ENCODE measurements at places on chromosomes 7 and 10.

DNA sequence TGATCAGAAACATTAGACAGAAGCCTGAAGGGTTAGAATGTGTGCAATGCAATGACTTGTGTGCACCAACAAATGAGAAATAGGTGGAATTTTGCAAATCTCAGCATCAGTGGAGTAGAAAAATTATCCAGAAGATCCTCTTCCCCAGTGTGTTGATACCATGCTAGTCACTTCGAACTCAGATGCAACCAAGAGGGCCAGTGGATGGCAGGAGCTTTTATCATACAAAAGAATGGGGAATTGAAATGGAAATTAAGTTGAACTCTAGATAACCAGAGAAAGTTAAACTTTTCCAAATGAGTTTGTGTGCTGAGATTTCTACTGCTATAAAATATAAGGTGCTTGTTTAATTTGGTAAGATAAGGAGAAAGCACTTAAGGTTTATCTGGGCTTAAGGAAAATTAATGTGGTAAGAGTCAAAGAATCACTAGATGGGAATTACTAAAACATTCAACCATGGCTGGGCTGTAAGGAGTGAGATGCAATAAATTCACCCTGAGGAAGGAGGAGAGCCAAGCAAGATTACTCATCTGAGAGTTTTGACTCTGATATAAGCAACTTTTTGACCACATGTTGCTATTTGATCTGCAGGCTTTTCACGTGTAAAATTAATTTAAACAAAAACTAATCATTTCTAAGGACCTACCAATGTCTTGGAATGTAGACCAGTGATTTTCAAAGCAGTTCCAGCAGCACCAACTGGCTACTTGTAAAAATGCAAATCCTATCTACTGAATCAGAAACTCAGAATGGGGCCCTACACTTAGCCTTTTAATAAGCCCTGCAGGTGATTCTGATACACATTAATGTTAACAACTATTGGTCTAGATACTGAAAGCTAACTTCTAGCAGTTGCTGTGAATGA is 113.2 kb downstream of the CDC14C start:
- DNase-seq: no peak

DNA sequence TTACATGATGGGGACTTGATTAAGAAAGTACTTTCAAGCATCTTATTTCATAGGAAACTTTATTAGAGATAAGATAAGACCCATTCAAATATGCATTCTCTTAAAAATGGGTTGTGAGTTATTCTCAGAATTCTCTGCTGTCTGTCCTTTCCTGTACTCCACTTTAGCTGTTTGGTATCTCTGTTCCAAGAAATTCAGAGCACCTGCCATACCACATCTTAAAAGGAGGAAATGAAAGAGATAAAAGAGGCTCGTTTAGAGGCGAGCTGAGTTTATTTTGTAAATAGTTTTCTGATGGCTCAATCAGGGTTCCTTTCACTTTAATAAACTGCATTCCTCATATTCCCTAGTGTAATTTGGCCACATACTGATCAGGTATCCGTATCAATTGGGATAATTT is 87.2 kb downstream of the MDFIC start:
- DNase-seq: no peak

GRCh38 chr10:44973323-44974081 is 5.1 kb downstream of the DEPP1 start:
- no peak for DNase-seq

GRCh38 chr10:846126-846685 is 85.3 kb downstream of the LARP4B start:
- DNase-seq: no peak

DNA sequence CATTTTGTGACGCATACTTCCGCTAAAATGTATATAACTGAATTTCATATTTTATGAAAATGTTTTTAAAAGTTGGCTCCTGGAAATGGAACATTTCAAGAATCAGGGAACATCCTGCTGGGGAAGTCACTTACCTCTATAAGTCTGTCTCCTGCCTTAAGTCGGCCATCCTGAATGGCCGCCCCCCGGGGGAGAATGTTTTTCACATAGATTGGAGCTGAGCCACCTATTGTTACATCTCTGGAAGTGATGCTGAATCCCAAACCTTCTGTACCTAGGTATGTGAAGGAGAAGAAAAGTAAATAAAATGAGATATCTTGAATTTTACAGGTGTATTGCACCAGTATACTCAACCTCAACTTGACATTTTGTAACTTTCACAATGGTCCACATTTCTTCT is 437.3 kb downstream of the PARD3 start:
- DNase-seq: no peak

- no peak for DNase-seq
Measured at GRCh38 chr7:154627646-154628290, 375.2 kb downstream of the PAXIP1 start.

DNA sequence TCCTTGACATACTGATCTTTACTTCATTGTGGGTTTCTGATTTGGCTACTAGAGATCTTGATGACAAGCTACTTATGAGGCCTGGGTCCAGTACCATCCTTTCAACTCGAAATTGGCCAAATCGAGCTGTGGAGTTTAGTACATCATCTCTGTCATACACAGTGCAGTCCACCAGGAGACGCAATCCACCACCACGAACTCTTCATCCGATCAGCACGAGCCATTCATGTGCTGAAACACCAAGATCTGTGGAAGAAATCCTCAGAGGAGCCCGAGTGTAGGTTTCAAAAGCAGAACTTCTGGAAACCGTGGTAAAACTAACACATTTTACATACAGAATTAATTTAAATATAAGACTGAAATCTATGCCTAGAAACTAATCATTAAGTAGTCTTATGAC is 14.2 kb downstream of the DNAJC9 start:
- no peak for DNase-seq

DNA sequence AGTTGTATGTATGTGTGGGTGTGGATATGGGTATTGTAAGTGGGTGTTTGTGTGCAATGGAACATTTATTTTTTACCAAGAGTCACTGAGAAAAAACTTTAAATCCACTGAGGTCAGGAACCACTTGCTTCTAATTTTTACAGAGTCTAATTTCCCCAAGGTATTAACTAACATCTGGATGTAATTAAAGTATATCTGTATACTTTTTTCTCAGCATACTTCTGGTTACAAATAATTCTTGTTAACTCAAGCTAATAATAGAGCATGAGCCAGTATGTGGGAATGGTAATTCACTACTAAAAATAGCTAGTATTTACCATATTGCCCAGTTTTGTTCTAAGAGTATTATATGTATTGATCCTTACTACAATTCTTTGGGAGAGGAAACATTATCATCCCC is 24.6 kb upstream of the STEAP4 start:
- no peak for DNase-seq

- peak; percentile 36 for DNase-seq
Measured at GRCh38 chr7:158738841-158739240, 34.2 kb upstream of the NCAPG2 start.

GRCh38 chr7:68319061-68319460 is 1279.2 kb upstream of the AUTS2 start:
- no peak for DNase-seq

GRCh38 chr10:48505394-48506112 is 99.3 kb downstream of the ARHGAP22 start:
- peak; percentile 47 for DNase-seq

GRCh38 chr7:146902266-146902665 is 785.7 kb downstream of the CNTNAP2 start:
- DNase-seq: no peak

DNA sequence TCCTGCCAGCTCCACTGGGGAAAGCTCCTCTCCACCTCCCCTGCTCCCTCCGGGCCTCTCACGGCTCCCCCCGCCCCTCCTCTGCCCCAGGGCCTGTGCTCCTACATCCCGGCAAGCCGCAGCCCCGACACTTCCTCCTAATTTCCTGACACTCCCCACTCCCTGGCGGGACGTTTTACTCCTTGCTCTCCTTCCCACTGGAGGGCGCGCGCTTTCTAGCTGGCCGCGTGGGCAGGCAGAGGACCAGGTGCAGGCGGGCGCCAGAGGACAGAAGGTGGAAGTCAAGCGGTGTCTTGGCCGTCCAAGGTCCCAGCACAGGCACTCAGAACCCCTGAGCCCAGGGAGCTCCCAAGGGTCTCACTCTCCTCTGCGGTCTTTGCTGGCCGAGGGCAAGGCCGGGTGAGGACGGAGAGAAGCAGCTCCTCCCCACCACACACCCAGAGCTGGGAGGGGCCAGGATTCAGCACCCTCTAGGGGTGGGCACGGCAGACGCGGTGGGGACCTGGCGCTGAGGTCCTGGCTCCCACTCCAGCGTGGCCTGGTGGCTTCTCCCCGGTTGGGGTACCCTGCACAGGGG is 19.1 kb downstream of the ADAM8 start:
- DNase-seq: no peak

DNA sequence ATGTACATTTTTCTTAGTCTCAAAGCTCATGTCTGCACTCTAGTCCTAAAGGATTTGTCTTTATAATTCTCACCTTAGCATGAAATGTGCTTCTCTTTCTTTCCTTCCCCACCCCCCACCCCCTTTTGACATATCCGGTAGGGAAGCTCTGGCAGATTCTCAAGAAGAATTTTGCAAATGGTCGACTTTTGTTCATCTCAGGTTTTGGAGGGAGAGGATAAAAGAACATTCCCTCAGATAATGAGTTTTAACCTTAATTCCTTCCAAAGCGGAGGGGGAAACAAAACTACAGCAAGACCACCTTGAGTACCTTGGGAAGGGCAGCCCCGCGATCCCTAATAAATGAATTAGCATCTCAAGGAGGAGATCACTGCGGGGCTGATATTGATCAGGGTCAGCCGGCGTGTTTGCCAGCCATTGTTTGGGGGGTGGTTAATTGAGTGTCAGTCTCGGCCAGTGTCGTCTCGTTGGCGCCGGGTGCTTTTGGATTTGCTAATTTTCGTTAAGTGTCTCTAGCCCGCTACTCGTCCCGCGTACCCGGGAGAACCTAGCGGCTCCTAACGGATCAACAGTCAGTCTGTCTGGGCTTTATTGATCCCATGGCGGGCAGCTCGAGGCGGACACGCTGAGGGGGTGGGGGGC is 874 bp upstream of the BAMBI start:
- no peak for DNase-seq

DNA sequence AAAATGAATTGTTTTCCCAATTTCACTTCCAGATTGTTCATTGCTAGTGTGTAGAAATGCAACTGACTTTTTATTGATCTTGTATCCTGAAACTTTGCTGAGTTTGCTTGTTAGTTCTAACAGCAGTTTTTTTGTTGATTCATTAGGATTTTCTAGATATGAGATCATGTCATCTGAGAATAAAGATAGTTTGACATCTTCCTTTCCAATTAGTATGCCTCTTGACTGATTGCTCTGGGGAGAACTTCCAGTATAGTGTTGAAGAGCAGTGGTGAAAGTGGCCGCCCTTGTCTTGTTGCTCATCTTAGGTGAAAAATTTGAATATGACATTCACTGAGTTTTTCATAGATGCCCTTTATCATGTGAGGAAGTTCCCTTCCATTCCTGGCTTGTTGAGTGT is 11.9 kb upstream of the SUN1 start:
- no peak for DNase-seq

DNA sequence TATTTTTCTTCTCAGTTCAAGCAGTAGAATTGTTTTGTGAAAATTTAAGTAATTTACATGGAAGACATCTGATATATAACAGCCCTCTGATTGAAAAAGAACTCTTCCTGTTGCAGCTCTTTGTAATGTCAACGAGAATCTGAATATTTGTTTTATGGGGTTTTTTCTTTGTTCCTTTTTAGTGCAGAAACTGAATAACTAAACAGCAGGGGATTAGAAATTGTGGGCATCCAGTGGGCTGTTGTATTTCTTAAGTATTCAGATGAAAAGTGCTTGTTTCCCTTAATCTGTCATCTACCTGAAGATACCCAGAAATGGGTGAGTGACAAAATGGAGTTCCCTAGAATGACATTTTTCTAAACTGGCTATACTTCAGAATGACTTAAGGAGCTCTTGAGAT is 7.4 kb downstream of the ARL4A start:
- no peak for DNase-seq

GRCh38 chr10:122362031-122362592 is 12.4 kb upstream of the PLEKHA1 start:
- DNase-seq: no peak

DNA sequence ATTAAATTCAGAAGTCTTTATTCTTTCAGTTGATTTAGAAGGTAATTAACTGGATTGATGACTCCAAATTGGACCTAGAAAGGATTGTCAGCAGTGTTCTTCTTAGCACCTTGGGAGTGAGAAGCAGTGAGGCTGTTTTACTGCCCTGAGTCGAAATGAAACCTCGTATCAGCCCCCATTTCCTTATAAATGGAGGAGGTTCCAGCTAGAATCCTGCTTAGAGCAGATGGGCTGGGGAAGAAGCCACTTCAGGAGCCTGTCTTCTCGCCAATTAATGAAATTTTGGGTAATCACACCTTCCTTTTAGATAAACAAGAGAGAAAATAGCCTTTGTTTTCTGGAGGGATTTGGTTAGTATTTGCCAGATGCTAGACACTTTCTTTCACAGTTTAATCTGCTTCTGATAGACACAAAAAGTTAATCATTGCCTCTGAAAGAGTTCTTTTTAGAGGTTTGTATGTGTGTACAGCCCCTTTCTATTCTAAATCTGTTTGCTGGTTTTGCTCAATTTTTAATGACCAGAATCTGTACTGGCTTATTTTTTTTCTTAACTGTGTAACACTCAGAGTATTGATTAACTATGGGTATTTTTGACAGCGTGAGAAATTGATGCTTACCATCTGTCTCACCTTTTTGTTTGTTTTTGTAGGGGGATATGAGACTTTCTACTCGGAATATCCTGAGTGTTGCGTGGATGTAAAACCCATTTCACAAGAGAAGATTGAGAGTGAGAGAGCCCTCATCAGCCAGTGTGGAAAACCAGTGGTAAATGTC is 4.6 kb downstream of the DUSP5 start:
- no peak for DNase-seq

GRCh38 chr7:137920637-137921399 is 74.0 kb upstream of the DGKI start:
- DNase-seq: no peak

DNA sequence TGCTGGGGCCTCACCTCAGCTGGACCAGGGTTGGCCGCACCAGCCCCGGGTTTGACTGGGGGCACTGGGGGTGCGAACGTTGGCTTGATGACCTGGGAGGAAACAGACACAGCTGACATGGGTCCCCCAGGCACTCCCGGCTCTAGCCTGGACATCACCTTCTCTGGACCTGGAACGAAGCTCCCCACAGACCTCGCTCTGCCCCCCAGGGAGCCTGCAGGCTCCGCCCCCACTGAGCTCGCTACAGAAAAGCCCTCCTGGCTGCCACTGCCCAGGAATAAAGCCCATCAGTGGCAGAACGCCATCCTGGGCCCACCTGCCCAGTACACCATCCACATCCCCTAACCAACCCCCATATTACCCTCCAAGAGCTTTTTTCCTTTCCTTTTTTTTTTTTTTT is 13.0 kb downstream of the ADAM8 start:
- no peak for DNase-seq

- DNase-seq: no peak
Measured at GRCh38 chr10:34224639-34225038, 590.5 kb downstream of the PARD3 start.

- DNase-seq: no peak
Measured at GRCh38 chr7:116224492-116225098, 14.3 kb downstream of the TES start.

- no peak for DNase-seq
Measured at GRCh38 chr10:60281331-60281730, 108.3 kb downstream of the ANK3 start.
